ENCODE measurements at places on chromosomes 2 and 18. TPM values are rescaled to one million over a fixed set of nuclear protein-coding genes. Genes with fewer than 3 reads are reported as not detected.

RAMP1 gene
- 4.4 TPM for total RNA-seq

HYCC2 gene
- 39.6 TPM for total RNA-seq

DNA sequence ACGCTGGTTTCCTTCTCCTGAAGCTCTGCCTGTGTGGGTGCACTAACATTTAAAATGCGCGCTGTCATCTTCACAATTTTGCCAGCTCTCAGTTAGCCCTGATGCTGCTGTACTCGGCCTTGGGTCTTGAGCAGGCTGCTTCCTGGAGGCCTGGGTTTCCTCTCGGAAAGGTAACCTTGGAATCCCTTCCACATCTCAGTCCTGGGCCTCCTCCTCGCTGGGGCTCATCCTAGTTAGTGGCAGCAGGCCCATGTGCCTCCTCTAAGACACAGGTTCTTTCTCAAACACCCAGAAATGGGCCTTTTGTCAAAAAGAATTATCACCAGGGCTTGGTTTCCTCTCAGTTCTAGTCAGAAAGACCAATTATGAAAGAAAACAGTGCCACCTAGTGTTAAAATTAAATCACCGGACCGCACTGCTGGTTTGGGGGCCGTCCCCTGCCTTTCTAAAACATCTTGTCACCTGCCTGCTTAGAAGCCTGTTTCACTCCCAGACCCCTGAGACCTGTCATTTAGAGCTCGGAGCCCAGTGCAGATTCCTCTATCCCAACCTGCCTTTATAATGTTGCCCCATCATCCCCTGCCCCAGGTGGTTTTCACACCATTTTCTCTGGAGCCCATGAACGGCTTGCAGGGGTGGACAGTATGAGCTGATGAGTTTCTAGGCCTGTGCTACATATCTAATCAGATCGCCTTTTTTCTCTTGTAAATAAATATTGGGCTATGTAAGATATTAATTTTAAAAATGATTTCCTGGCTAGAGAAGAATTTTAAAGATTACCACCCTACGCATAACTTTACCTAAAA, 42.4 kb downstream of the HK2 start:
- DNase-seq, result peak; percentile 24

GRCh38 chr2:96500385-96501066, 4.6 kb downstream of the NEURL3 start:
- DNase-seq, result no peak

TXNL4A gene
- 94.7 TPM for total RNA-seq

GRCh38 chr2:160278879-160279177, 78.8 kb upstream of the ITGB6 start:
- no peak for DNase-seq

DNA sequence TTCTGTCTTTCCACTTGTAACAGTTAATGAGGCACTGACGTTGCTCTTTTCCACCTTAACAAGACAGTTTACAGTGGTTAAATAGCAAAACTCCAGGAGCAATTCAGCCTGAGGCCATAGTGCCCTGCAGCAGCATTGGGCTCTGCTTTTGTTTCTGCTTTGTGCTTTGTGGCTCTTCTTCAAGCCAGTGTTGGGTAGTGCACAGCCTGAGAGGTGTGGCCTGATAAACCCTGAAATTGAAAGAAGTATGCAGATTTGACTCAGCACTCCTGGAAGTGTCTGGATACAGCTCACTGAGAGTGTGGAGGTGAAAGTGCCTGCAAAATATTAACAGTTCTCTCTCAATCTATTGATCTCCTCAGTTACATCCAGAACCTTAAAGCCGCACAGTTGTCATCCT, 63.0 kb downstream of the STK25 start:
- DNase-seq, result no peak

MALL gene
- total RNA-seq, result not detected

DNA sequence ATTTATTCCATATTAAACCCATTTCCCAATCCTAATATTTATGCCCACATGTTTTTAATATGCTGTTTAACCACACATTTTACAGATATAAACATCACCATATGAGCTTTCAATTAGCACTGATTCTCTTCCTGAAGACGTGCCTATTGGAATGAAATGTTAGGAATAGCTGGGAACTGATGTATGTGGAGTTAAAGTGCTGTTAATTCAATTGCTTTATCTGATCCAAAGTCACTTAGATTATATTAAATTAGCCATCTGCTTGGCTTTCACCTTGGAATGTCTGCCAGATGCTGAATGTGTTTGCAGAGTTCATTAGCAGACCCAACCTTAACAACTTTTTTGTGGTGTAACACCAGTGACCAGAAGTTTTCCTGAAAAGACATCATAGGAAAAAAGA, 942.9 kb upstream of the KLHL29 start:
- DNase-seq, result no peak

GRCh38 chr18:21949326-21950015, 208.9 kb downstream of the MIB1 start:
- no peak for DNase-seq

GATA6 gene
- not detected for total RNA-seq

Measured in activated B cell treated with CpG ODN at 0.5 μM for 24 hours (primary cell).